Dermis lymphatic vessel endothelial cell (primary cell): ENCODE measurements at places on chromosomes 5 and 9. TPM values are rescaled to one million over a fixed set of nuclear protein-coding genes. Genes with fewer than 3 reads are reported as not detected.

The TXNDC8 gene
- total RNA-seq, result not detected in 2 replicates

The PCDHA10 gene
- under 0.01 and 0.09 TPM in 2 replicates for total RNA-seq

The TAF11L5 gene
- total RNA-seq, result not detected in 2 replicates

The SPINK5 gene
- 0.09 TPM in 1 of 2 replicates, not detected in the other for total RNA-seq

The RECK gene
- total RNA-seq, result 29.6 and 29.9 TPM in 2 replicates

The DDX4 gene
- total RNA-seq, result not detected in 2 replicates

The PALM2AKAP2 gene
- total RNA-seq, result 0.09 and 0.65 TPM in 2 replicates

The CDC14B gene
- total RNA-seq, result 12.2 and 15.2 TPM in 2 replicates

The INSL6 gene
- total RNA-seq, result not detected in 2 replicates

The NDUFS4 gene
- total RNA-seq, result 94.5 and 114 TPM in 2 replicates

The GNAQ gene
- 35.8 and 42.2 TPM in 2 replicates for total RNA-seq

The UNC5A gene
- total RNA-seq, result 0.22 and 0.26 TPM in 2 replicates

The NCS1 gene
- 4.0 and 5.4 TPM in 2 replicates for total RNA-seq

The GNA14 gene
- 15.3 and 20.5 TPM in 2 replicates for total RNA-seq

The SLC35D2 gene
- total RNA-seq, result 25.9 and 26.6 TPM in 2 replicates

The PIP5K1B gene
- 0.09 and 0.11 TPM in 2 replicates for total RNA-seq

The GABRP gene
- 0.86 and 0.98 TPM in 2 replicates for total RNA-seq

The CCIN gene
- 0.09 and 0.11 TPM in 2 replicates for total RNA-seq

The IL13 gene
- not detected in 2 replicates for total RNA-seq

The ANKRD33B gene
- 1.9 and 2.0 TPM in 2 replicates for total RNA-seq

The AK6 gene
- 22.5 and 27.1 TPM in 2 replicates for total RNA-seq

The KIAA1958 gene
- total RNA-seq, result 0.69 and 0.98 TPM in 2 replicates

The FYB1 gene
- not detected in 2 replicates for total RNA-seq

The SPINK7 gene
- total RNA-seq, result not detected in 2 replicates

The FUT7 gene
- not detected in 2 replicates for total RNA-seq

The SPATA31E1 gene
- total RNA-seq, result not detected in 2 replicates

The FOXB2 gene
- total RNA-seq, result not detected in 2 replicates

The FAM78A gene
- total RNA-seq, result 2.8 and 3.7 TPM in 2 replicates

The GRIN3A gene
- under 0.01 TPM in 1 of 2 replicates, not detected in the other for total RNA-seq

The PCDHGA1 gene
- 0.34 and 0.43 TPM in 2 replicates for total RNA-seq

The CSF2 gene
- total RNA-seq, result 0.22 TPM in 1 of 2 replicates, not detected in the other

The FAM221B gene
- total RNA-seq, result not detected in 2 replicates

The PCDHA8 gene
- total RNA-seq, result under 0.01 and 0.09 TPM in 2 replicates

The IL5 gene
- total RNA-seq, result not detected in 2 replicates

The IRX1 gene
- total RNA-seq, result under 0.01 TPM in 1 of 2 replicates, not detected in the other

The TRPM3 gene
- 0.11 and 0.43 TPM in 2 replicates for total RNA-seq

The IGFBPL1 gene
- total RNA-seq, result not detected in 2 replicates

The DEPDC1B gene
- 1.6 and 3.1 TPM in 2 replicates for total RNA-seq
